ENCODE measurements at places on chromosomes 1 and 21.

- no peak for DNase-seq
These were observed 4.0 kb upstream of the PDE9A start for GRCh38 chr21:42649122-42650032.

DNA sequence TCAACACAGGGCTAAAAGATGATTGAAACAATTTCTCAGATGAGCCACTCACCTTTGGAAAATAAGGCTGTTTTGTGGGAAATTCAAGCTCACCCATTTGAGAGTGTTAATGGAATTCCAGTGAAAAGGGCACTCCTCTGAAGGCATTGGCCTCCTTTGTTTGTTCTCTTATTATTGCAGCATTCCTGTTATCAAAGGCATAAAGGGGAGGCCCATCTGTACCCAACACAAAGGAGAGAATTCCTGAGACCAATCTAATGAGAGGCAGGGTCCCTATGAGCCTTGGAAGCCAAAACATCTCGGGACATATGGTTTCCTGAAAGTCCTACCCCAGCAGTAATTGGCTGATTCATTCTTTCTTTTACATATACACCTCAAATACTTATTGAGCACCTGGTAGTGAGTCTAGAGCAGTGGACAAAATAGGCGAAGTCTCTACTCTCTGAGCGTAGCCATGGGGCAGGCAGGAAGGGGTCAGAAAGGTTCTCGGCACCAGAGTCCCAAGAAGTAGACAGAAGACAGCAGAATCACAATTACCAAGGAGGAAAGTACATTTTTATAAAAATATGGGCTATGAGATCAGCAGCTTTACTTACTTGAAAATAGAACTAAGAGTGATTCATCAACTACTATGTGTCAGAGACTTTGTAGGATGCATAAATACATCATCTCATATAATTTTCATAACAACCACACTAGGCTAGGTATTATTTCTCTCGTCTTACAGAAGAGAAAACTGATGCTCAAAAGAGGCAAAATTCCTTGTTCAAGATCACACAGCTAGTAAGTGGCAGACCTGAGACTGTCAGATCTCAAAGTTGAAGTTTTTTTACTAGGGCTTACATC is 218.7 kb downstream of the DAB1 start:
- DNase-seq = no peak

GRCh38 chr1:229058729-229059128 is 212.2 kb upstream of the RAB4A start:
- no peak for DNase-seq

- no peak for DNase-seq
These were observed 606.7 kb upstream of the CHRM3 start for GRCh38 chr1:238779716-238780115.

DNA sequence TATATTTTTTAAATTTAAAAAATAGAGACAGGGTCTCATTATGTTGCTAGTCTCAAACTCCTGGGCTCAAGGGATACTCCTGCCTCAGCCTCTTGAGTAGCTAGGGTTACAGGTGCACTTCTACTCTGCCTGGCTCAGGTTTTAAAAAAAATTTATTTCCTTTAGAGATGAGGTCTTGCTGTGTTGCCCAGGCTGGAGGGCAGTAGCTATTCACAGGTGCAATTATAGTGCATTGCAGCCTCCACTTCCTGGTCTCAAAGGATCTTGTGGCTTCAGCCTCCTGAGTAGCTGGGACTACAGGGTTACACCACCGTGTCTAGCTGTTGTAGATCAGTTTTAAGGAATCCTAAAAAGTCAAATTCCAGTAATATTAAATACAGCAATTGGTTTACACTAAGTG is 5.0 kb downstream of the RNF11 start:
- no peak for DNase-seq

GRCh38 chr1:183646776-183647175 is 6.3 kb downstream of the APOBEC4 start:
- no peak for DNase-seq

DNA sequence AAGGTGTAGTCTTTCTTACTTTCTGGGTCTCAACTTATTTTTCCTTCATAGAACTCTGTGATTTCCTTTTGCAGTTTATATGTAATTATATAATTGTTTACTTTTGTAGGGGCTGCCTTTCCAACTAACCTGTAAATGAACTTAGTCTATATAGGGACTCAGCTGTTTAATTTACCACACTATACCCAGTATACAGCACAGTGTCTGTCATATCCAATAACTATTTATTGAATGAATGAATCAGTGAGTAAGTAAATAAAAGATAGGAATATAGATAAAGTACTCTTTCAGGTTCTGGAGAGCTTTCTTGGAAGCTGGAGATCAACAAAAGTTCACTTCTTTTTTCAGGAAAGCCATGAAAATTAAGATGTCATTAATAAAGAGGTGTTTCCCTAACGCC is 174.8 kb downstream of the NTNG1 start:
- no peak for DNase-seq

GRCh38 chr1:199322278-199322677 is 683.4 kb downstream of the PTPRC start:
- DNase-seq = no peak

DNA sequence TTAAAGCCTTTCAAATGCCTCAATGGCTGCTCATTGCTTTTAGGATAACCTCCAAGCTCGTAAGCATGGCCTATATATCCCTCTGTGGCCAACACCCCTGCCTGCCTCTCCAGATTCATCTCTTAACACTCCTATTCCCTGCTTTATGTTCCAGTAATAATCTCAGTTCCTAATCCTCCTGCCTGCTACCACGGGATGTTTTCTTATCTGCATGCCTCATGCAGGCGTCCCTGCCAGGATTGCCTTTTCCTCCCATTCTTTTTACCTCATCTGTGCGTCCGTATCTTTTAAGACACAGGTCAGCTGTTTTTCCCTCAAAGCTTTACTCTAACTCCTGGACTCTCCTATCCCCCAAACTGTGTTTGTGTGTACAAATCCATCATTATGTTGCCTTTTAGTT is 36.1 kb downstream of the ZBTB40 start:
- DNase-seq = no peak

GRCh38 chr1:214141486-214141885 is 139.5 kb upstream of the SMYD2 start:
- no peak for DNase-seq

DNA sequence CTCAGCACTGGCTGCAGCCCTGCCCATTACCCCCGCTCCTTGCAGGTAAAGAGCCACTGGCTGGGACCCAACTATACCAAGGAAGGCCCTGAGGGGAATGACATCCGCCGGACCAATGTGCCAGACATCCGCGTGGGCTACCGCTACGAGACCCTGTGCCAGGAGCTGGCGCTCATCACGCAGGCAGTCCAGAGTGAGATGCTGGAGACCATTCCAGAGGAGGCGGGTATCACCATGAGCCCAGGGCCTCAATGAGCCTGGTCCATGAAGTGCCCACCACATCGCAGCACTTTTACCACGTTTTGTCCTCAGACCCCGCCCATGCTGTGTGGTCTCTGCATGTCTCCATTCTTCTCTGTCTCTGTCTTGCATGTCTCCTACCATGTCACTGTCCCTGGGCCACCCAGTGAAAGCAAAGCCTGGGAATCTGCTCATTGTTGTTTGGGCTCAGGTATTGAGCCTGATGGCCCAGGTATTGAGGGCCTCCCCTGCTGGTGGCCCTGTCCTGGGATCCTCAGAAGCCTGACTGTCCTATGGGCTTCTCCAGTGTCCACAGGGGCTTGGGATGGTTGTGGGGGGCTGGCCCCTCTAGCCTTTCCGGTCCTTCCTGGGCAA is 11.4 kb downstream of the AMPD2 start:
- DNase-seq = no peak

GRCh38 chr1:208551633-208552320 is 307.6 kb upstream of the PLXNA2 start:
- DNase-seq = no peak

DNA sequence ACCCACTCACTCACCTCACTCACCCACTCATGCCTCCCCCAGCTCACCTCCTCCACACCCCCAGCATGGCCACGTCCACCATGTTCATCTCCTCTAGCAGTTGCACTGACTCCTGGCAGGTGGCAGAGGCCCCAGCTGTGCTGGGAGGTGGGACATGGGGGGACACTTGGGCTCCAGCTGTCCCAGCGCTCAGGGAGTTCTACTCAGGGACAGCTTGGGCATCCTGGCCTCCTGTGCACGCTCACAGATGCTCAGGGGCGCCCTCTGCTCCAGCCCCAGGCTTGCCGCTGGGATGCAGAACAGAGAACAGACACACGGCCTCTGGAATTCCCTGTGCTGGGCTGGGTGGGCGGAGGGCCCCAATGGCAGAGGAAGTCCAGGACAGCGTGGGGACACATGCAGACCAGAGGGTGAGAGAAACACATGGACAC is 5.2 kb downstream of the KRTAP10-8 start:
- DNase-seq = no peak

DNA sequence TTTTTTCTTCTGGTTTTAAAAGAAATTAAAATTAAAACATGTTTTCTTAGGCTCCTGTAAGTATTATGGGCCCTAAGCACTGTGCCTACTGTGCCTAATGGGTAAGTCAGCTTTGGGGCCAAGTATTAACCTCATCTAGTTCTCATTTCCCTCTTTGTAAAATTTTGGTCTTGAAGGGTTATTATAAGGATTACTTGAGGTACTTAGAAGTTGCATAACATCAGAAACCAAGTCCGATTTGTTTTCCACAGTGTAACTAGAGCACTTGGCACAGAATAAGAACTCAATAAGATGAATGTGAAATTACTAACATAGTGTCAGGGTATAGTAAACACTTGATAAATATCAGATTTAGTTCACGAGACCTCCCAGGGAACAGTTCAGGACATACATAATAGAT is 16.4 kb upstream of the OSBPL9 start:
- no peak for DNase-seq

DNA sequence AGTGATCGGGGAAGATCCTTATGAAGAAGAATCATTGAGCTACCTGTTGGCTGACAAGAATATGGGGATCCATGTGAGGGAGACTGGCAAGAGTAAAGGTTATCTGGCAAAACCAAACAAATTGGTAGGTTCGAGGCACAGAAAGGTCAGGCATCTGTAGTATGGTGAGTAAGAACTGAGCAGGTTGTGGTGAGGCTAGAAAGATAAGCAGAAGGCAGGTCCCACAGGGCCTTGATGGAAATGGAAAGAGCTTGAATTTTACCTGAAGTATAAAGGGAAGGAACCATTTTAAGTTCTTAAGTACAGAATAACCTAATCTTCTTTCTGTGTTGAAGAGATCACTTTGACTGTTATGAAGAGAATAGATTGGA is 11.1 kb downstream of the PTPRC start:
- no peak for DNase-seq

- DNase-seq = peak; percentile 42
These were observed 99.4 kb downstream of the KCNJ15 start for GRCh38 chr21:38355992-38356781.

GRCh38 chr1:169697755-169698154 is 13.7 kb downstream of the SELL start:
- peak; percentile 33 for DNase-seq

GRCh38 chr1:14148526-14148925 is 448.5 kb downstream of the PRDM2 start:
- DNase-seq = no peak

GRCh38 chr1:112673592-112674439 is 643 bp upstream of the MOV10 start:
- DNase-seq = peak; percentile 52

- no peak for DNase-seq
These were observed 38.5 kb downstream of the CLIC4 start for GRCh38 chr1:24783713-24784112.

GRCh38 chr1:226697151-226697928 is 41.7 kb downstream of the ITPKB start:
- no peak for DNase-seq

DNA sequence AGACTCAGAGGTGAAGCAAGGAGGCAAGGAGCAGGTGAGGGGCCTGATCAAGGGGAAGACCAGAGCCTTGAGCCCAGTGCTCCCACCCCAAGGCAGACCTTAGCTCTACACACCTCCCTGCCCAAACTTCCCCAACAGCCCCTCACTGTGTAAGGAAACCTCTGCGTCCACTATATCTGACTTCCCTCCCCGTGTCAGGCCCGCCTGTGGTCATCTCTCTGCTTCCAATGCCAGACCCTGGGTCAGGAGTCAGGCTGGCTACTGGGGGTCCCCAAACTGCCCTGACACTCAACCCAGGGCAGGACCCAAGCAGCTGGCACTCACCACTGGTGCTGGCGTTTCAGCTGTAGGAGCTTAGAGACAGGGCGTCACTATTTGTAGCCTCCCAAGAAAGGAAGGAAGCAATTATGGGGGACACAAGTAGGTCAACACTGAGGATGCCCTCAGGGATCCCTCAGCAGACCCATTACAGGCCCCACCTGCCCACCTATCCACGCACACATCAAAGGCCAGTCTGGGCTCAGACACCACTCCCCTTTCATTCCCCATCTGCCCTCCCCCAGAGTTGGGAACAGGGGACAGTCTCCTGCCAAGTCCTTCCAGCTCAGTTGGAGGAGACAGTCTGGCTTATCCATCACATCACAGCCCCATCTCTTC is 811 bp upstream of the S100A3 start:
- DNase-seq = no peak

- DNase-seq = no peak
These were observed 177.3 kb downstream of the KIF26B start for GRCh38 chr1:245332085-245332484.

DNA sequence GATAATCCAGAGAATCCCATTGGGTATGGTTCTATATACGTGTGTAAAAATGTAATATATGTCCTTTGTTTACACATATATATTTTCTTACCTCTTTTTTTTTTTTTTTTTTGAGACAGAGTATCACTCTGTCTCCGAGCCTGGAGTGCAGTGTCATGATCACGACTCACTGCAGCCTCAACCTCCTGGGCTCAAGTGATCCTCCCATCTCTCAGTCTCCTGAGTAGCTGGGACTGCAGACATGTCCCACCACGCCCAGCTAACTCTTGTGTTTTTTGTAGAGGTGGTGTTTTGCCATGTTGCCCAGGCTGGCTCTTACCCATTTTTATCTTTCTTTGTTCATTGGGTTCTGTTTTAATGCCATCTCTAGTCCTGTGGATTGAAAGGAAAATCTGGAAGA is 59.5 kb downstream of the ZBTB17 start:
- DNase-seq = no peak

GRCh38 chr1:27563591-27564471 is 40.1 kb downstream of the AHDC1 start:
- DNase-seq = no peak

DNA sequence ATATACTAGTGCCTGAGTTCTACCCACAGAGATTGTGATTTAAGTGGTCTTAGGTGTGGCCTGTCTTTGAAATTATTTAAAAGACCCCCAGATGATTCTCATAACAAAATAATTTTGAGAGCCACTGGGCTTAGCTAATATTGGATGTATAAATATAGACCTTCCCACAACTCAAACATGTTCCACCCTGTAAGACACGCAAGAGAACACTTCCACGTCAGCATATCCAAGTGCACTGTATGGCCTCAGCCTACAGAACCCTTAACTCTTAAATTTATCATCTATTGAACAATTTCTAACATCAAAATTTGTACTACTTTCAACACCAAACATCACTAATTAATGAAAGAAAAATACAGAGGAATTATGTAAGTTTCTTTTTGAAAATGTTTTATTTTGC is 2.5 kb downstream of the FAM177B start:
- DNase-seq = no peak

DNA sequence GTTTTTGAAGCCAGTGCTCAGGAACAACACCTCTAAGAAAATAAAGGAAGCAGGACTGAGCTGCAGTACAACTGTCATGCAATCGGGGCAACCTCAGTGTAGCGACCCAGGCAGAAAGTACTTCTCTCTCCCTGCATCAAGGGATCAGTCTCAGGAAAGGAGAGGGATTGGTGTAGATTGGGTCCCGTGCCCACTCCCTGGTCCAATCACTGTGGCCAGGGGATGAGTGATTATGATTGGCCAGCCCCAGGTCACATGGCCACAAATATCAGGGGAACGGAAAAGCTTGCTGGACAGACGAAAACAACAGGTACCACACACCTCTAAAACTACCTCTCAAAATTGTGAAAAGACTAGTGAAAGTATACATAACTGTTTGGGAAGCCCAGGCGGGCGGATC is 136.2 kb upstream of the F3 start:
- DNase-seq = no peak
